ENCODE measurements at places on chromosomes 1 and 21.
A peak's percentile ranks its signal among the peaks of the same experiment; 100 is the strongest.

- no peak for DNase-seq
Measured at GRCh38 chr1:66364578-66365391, 169.2 kb upstream of the SGIP1 start.

DNA sequence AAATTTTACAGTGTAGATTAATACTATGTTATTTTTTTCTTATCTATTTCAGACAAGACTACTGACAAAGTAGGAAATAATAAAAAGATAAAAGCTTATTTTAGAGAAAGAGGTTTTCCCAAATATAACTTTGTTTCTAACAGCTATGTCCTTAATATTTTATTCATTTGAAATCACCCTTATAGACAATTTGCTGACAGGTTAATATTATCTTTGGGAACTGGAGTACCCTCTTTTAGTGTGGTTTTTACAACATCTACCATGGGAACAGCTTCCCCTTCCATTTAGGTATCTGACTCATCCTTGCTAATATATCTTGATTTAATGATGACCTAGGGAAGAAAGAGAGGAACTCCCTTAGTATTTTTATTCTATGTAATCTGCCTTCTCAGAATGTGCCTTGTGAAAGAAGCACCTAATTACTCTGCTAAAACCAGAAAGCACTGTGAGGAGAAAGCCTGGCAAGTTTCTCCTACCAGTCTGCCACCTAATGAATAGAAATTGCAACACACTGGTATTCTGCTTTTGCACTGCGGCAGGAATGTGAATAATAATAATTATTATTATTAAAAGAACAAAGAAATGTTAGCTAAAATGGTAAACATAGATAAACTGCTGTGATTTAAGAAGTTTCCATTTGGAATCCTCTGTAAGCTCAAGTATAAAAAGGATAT lies 192.8 kb downstream of the PDE4B start:
- no peak for DNase-seq

DNA sequence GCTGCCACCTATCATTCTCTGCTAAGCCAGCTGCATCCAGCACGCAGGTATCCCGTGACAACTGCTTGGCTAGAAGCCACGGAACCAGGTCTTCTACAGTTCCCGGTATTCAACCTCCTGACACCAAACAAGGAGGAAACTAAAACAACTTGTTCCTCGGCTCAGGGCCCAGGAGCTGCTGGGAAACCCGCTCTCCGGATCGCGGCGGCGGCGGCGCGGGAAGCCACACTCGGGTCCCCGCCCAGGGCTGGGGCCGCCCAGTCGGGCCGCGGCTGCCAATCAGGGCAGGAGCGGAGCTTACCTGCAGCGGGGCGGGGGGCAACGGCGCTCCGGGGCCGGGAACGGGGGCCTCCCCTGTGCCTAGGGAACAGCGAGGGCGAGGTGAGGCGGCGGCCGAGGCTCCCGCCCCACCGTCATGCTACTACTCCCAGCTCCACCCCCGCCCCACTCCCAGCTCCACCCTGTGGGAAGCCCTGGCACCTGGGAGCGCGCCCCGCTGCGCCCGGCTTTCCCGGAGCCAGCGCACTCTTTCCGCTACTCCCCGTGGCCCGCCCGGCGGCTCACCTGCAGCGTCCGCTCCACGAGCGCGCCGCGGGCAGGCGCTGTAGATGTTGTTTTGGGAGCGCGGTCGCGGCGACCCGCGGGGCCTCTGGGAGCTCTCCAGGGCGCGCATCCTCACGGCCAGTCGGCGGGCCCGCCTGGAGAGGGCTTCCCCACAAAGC lies 12.1 kb downstream of the IL24 start:
- no peak for DNase-seq

DNA sequence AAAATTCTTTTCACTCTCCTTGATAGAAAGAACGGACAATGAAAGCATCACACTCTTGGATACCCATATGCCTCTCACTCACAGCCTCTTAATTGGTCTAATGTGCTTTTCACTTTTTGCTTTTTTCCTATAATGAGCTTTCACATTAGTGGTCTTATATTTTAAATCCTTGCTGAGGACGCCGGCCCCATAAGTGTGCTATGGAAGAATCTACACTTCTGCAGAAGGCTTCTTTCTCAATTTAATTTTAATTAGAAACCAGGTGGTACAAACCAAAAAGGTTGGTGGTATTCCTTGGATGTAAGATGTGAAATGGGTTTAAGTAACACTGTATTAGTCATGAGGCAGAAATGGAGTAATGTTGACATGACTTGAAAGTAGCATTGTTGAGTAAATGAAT lies 190.6 kb upstream of the NFIA start:
- no peak for DNase-seq

DNA sequence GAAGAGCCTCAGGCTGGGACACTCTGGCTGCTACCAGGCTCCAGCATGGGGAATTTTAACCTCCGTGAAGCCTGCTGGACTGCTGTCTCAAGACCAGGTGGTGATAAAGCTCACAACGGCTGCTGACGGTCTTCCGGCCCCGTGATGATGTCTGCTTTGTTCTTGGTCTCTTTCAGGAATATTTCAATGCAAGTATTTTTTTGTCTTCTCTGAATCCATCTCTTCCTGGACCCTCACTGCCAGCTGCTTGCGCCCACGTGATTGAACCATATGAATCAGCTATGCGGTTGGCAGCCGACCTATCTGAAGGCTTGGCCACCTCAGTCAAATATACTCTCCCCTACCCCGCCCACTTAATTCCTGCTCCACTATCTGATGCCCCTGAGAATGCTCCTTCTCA lies 14.6 kb upstream of the SLC6A17 start:
- DNase-seq: no peak

DNA sequence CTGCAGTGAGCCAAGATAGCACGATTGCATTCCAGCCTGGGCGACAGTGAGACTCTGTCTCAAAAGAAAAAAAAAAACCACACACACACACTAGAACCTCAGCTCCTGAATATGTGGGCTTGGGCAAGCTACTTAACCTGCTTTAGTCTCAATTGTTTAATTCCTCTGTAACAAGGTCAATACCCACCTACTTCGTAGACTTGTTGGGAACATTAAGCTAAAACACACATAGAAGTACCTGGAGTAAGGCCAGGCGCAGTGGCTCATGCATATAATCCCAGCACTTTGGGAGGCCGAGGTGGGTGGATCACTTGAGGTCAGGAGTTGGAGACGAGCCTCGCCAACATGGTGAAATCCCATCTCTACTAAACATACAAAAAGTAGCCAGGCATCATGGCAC lies 77.1 kb downstream of the CLSTN1 start:
- DNase-seq: no peak

GRCh38 chr1:243974451-243975292 lies 76.4 kb upstream of the ZBTB18 start:
- peak; percentile 35 for DNase-seq

GRCh38 chr21:36909901-36910561 lies 56.4 kb downstream of the HLCS start:
- no peak for DNase-seq

DNA sequence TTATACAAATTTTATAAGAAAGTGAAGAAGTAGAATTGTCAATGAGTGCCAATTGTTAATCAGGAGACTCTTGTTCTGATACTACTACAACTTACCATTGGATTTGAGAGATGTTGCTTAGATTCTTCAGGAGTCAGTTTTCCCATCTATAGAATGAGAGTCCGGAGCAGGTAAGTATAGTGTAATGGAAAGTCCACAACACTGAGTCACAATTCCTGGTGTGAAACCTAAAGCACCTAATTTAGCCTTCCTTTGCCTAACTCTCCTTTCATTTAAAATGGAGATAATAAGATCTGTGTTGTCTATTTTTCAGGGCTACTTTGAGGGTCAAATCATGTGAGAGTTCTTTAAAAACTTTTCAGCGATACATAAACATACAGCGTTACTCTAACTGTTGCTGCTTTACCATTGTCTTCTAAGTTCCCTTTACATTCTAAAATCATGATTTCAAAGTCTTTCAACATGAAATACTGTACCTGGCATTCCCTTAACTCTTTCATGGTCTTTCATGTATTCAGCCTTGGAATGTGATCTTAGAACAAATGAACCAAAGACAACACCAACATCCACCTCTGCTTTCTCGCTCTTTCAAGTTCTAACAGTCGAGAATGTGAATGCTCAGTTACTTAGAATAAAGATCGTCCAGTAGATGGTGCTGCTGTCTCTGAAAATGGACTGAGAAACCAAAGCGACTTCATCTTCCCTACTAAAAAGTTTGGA lies 90.9 kb downstream of the SLC30A10 start:
- peak; percentile 8 for DNase-seq

DNA sequence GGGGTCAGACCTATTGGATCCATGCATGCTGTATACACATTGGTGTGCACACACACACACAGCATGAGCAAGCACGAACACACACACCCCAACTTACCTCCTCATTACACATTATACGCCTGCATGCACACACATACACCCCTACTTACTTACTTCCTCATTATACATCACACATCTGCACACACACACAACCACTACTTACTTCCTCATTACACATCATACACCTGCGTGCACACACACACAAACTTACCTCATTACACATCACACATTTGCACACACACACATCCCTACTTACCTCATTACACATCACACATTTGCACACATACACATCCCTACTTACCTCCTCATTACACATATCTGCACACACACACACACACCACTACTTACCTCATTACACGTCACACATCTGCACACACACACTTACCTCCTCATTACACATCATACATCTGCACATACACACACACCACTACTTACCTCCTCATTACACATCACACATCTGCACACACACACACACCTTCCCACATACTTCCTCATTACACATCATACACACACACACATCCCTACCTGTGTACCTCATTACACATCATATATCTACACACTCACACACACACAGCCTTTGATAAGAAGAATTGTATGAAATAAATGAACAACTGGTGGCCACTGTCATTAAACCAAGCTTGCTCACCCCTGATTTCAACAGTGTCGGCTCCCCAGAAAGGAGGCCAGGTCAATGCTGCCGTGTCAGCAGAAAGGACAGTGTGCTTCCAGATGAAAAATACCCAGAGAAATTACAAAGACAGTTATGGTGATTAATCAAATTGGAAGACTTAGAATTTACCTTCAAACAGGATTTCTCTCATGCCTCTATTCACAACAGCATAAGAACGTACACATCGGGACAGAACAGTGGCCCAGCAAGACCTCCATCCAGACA lies 117.8 kb downstream of the SETD4 start:
- no peak for DNase-seq

DNA sequence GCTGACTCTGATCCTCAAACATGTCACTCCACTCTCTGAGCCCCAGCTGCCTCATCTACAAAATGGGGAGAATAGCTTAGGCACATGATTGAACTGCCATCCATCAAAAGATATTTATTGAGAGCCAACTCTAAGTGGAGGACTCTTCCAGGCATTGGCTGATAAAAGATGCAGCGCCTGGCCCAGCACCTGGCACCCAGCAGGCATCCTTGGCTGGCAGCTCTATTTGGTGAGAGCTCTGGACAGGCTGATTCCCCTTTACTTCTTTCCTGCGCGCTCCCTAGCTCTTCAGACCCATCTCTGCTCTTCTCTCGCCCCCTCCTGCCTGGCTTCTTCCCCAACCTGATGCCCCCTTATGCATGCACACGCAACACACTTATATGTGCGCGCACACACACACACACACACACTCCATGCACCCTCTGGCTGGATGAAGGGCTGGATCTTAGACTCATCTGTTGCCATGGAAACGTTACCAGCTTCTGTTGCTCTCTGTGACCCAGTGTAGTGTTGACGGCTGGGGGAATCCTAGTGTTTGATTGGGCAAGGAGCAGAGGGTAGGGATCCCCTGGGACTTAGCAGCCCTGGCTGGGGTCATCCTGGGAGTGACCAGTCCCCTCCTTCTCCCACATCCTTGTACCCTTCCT lies 49.3 kb downstream of the VWA5B1 start:
- DNase-seq: no peak

DNA sequence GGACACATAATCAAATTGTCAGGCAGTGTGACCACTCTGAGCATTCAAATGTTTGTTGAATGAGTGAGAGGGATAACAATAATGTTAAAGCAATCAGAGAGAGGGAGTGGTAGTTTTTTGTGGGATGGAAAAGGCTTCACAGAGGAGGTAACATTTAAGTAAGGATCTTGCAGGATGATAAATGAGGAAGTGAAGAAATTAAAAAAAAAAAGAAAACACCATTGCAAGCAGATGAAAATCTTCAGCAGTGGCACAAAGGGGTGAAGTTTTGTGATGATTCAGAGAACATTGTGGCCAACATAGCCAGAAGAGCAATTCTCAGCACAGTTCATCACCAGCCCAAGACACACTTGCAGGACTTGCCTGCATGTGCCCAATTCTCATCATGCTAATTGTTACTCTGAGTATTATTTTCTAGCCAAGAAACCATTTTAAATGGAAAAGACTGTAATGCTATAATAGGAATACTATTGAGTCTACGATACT lies 35.0 kb downstream of the OVGP1 start:
- DNase-seq: no peak

DNA sequence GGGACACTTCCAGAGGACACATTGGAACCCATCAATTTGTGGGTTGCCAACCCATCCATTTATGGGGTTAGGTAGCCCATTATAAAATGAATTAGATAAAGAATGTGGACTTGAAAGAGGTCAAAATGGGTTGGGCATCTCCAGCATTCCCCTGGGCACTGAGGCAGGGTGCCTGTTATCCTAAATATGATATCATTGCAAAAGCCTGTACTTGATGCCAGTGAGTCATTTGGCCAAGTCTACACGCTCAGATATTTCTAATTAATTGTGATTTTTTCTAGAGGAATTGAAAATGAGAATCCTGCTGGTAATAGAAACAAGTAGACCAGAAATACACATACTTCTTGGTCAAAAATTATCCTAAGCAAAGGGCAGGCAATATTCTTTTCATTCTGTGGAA lies 21.9 kb upstream of the NBL1 start:
- no peak for DNase-seq

- DNase-seq: peak; percentile 85
Measured at GRCh38 chr1:146036965-146037646, 15.6 kb upstream of the HJV start.

- no peak for DNase-seq
Measured at GRCh38 chr1:100499194-100499811, 38.6 kb upstream of the GPR88 start.

DNA sequence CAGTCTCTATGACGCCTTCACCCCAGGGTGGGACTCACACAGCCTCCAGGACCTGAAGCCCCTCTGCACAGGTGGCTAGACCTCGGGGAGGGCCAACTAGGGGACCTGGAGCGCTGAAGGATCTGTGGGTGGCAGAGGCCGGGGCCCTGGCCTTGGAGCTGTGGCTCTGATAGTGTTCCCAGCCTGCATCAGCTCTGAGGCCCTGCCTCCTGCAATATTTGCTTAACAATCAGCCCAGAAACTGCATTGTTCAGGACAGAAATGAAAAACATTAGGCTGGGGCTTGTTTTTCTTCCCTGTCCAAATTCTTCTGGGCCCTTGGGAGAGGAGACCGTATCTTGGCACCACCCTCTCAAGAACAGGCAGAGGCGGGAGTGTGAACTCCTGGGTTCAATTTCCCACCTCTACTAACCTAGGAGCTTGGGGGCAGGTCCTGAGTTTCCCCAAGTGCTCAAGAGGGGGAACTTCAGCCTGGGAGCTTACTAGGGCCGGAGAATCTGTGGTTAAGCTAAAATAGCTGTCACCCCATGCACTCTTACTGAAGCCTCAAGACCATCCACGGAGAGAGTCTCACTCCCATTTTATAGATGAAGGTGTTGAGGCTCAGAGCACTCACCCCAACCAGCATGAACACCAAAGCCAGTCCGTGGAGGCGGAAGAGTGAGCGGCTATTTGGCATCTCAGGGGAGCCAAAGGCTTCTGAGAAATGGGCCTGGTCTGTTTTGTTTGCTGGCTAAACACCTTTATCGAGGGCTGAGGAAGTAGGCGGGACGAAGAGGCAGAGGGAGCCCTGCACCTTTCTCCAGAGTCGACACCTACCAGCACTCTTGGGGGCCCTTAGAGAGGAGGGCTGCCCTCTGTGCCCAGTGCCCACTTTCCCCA lies 18.8 kb upstream of the CASZ1 start:
- DNase-seq: no peak

Data from DND-41 (cell line).